ENCODE measurements at places on chromosomes 1 and 21.
A peak's percentile ranks its signal among the peaks of the same experiment; 100 is the strongest.

- no peak for DNase-seq
These were observed 6.2 kb downstream of the C1orf198 start for GRCh38 chr1:230861970-230862595.

GRCh38 chr1:47209091-47209490 is 19.3 kb upstream of the PDZK1IP1 start:
- DNase-seq: no peak

- peak; percentile 40 for DNase-seq
These were observed at the start of gene CELF3 for GRCh38 chr1:151716771-151717631. TSS of gene CELF3 (minus strand) at chr1:151716803. CDS start at chr1:151716020, 783 bp downstream.

DNA sequence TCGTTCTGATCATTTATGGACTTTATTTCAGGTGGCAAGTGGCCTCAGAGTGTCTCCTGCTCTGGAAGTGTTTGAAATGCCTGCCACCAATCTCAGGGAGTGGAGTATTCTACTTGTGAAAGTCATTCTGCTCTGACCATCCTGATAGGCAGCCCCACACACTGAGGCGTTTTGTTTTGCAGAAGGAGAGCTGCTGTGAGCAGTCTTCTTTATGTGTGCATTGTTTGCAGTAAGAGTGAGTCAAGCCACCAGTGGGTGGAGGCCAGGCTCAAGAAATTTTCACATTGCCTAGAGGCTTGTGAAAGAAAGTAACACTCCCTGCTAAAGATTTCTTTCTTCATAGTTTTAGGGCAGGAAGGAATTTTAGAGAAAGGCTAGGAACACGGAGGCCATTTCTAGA is 204.4 kb downstream of the SLC35F3 start:
- DNase-seq: no peak

DNA sequence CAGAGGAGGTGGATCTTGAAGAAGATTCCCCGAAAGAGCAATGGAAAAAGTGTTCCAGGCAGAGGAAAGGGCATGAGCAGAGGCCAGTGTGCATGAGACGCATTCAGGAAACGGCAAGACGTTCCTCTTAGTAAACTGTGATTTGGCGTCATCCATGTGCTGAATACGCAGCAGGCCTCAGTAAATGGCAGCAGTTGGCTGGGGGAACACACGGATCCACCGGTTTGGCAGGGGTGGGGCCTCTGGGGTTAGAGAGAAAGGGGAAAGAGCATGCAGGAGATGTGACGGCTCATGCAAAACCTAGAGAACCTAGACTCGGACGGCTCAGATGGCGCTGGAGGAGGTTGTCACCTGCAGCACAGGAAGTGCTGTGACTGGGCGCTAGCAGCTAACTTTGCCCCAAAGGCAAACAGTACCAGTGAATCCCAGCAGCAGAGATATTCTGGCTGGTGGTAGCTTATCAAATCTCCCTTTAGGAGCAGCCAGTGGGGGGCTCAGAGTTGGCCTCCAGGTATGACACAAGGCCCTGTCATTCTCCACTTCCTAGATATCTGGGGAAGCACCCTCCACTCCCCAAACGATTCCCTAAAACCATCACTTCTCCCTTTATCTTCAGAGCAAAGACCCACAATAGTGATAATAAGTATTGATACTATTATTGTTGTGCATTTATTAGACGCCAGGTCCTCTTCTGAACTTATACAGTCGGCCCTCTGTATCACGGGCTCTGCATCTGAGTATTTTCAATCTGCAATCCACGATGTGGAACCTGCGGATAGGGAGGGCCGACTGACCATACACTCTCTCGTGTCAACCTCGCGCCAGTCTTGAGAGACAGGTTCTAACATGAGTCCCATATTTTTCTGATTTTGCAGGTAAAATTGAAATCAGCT is 7.6 kb downstream of the LAPTM5 start:
- DNase-seq: peak; percentile 91

- peak; percentile 74 for DNase-seq
These were observed 2.8 kb downstream of the S100A6 start for GRCh38 chr1:153532769-153533599.

DNA sequence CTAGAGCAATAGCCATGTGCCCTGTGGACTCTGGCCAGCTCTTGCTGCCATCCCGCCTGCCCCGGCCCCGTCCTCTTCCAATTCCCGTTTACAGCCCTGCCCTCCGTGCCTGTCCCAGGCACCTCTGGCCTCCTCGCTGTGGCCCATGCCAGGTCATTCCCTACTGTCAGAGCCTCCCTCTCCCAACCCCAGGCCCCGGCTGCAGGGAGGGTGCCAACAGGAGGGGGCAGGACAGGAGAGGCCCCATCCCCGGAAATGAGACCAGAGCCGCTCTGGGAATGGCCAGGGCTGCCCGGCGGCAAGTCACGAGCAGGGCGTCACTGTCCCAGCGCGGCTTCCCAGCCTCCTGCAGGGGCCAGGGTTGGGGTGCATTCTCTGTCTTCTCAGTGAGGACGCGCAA is 23.5 kb upstream of the TSPEAR start:
- no peak for DNase-seq

- DNase-seq: no peak
These were observed 246.9 kb upstream of the ST6GALNAC5 start for GRCh38 chr1:76620371-76620770.

- no peak for DNase-seq
These were observed 9.0 kb downstream of the DYNLT5 start for GRCh38 chr1:66761221-66761620.

- DNase-seq: no peak
These were observed 15.5 kb upstream of the CITED4 start for GRCh38 chr1:40877698-40878097.

DNA sequence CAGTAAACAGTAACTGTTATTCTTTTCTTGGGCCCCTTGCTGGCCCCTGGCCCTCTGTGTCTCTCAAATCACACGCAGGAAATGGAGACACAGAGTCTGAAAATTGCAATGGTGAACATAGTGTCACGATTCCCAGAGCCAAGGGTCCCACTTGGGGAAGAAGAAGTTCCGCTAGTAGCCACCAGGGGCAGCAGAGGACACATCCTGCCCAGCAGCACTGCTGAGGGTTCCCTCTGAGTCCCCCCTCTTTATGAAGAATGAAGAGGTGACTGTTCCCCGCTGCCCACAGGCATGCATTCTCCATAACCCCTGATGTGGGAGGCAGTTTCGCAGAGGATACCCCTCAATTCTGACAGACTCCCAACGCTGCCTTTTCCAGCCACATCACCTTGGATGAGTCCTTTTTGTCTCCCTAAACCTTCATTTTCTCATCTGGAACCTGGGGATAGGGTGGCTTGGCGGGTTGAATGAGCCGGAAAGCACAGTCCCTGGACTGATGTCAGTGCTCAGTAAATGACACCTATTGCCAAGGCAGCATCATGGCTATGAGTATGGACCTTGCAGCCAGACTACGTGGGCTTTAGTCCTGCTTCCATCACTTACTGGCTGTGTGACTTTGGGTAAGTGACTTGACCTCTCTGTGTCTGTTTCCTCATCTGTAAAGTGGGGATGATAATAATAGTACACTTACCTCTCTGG is 238.0 kb upstream of the TMEM51 start:
- DNase-seq: peak; percentile 14

- DNase-seq: no peak
These were observed 2.8 kb upstream of the TARS2 start for GRCh38 chr1:150484431-150484830.

GRCh38 chr21:34857122-34857713 is 188.4 kb downstream of the CLIC6 start:
- DNase-seq: no peak

- DNase-seq: no peak
These were observed 12.3 kb downstream of the NCF2 start for GRCh38 chr1:183577897-183578465.

- DNase-seq: no peak
These were observed 102.5 kb downstream of the PLXNA2 start for GRCh38 chr1:208141610-208142192.

DNA sequence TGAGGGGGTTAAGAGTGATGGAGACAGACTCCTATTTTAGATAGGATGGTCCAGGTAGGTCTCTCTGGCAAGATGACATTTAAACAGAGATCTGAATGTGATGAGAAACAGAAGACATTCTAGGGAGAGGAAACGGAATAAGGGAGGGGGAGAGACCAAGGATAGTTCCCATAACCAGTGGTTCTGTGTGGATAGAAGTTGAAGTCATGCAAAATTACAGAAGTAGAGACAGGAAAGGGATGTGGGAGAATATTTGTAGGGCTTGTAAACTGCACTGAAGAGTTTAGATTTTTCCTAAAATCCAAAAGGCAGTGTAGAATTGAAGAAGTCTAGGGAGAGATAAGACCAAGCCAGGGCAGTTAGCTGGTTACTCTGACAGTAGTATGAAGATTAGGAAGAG is 200.6 kb downstream of the GRIK1 start:
- DNase-seq: no peak
